ENCODE measurements at places on chromosomes 6 and 20.

DNA sequence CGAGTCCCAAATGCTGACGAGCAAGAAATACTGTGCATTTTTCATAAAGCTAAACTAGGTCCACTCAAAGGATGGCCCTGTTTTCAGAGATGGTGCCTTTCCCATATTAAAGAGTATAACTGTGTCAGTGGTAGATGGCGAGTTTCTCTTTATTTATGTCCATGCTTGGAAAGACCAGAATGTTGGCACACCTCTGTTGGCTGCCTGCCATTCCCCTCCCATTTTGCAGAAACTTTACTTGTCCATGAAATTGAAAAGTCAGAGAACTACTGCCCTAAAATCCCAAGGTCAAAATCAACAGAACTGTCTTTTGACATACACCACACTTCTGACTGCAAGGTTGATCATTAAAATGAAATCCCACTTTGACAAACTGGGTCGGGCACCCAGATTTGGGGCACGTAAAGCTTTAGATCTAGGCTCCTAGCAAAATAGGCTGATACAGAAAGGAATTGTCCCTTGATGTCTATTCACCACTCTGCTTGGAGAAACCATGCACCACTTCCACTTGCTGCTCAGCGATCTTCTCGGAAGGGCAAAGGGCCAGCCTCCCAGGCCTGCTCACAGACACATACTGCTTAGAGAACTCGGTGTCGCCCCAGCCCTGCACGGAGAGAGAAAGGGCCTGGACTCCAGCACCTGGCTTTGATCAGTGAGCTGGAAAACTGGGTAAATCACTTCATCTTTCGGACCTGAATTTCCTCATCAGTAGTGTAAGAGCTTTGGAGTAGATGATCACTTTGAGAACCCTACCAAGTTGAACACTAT, 130.0 kb downstream of the AGPAT4 start:
- no peak for DNase-seq

GRCh38 chr6:111952821-111953540, 79.7 kb upstream of the FYN start:
- DNase-seq = no peak

DNA sequence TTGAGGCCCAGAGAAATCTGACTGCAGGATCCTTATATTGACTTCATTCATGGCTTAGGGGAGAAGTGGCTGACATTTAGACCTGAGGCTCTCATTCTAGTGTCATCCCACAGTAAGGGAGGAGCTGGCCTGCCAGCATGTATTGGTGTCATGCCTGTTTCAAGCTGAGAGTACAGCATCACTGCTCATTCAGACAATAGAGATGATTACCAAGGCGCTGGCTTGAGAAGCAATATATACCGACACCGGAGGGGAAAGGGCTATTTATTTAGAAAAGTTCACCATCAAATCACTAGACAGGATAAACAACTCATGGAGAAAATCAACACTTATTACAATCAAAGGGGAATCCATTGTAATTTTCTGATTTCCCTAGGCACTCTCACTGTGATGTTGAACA, 84.4 kb upstream of the HDAC2 start:
- no peak for DNase-seq

DNA sequence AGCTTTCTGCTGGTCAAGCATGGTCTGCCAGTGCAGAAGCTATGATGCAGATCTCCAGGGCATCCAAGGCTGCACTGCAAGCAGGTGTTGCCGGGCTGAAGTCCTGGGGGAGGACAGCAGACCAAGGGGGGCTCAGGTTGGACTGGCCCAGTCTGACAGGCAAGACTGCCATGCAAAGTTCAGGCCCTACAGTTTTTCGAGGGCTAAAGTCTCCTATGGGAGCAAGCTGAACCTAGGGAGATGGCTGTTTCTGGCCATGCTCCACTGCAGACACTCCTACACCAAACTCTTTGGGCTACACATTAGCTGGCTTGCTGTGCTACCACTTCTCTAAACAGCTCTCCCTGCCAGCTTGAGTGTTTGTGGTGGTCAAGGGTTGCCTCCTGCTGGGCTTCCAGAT, 130.0 kb upstream of the SYNCRIP start:
- DNase-seq = no peak

- no peak for DNase-seq
These were observed 14.4 kb downstream of the SNPH start for GRCh38 chr20:1280195-1281102.

- DNase-seq = no peak
These were observed 242.6 kb downstream of the DOK5 start for GRCh38 chr20:54717983-54718382.

DNA sequence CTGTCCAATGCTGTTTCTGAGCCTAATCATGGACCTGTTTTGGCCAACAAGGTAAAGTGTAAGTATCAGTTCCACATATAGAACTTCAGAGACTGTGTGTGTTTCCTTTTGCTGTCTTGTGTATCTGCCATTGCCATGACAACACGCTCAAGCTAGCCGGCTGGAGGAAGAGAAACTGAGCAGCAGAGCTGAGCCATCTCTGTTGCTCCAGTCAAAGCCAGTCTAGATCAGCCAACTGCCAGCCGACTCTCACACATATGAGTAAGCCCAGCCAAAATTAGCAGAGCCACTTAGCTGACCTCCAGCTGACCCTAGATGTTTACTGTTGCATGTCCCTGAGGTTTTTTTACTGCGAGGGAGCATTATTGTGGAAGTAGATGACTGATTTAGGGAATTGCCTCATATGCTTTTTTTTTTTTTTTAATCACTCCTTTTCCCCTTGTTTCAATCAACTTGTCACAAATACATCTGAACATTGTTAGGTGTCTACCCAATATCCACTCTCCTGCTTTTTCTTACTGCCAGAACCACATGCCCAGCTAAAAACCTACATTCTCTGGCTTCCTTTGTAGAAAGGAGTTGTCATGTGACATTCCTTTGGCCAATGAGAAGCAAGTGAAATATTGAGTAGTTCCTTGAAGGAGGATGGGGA, 304.3 kb upstream of the SUPT3H start:
- DNase-seq = no peak

DNA sequence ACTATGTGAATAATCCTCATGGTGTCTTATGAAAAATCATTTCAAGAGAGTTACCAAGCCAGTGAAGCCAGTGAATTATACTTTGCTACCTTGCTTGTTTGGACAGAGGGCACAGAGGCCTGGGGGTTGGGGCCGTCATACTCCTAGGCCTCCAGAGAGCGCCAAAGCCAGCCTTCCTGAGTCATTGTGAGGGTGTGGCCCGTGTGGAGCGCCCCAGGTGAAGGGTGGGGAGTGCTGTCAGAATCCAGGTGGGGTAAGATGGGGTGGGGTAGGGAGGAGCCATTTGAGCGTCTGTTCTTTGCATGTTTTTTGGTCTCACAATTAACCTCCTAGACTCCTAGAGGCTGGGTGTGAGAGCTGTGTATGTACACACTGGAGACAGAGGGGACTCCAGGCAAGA, 71.1 kb downstream of the PERP start:
- no peak for DNase-seq

- DNase-seq = no peak
These were observed 107.7 kb upstream of the JAG1 start for GRCh38 chr20:10781526-10781925.

DNA sequence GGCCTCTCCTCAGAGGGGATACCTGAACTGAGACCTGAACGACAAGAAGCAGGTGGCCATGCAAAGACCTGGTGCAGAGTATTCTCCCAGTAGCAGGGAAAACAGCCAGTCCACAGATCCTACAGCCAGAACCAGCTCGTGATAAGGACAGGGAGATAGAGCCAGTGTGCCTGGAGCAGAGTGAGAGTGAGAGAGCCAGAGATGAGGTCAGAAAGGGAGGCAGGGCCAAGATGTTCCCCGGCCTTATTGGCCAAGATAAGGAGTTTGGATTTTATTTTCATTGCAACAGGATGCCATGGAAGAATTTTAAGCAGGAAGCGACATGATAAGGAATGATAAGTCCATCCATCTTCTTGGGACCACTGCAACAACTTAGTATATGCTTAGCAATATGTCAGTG, 111.8 kb downstream of the UBE3D start:
- no peak for DNase-seq

DNA sequence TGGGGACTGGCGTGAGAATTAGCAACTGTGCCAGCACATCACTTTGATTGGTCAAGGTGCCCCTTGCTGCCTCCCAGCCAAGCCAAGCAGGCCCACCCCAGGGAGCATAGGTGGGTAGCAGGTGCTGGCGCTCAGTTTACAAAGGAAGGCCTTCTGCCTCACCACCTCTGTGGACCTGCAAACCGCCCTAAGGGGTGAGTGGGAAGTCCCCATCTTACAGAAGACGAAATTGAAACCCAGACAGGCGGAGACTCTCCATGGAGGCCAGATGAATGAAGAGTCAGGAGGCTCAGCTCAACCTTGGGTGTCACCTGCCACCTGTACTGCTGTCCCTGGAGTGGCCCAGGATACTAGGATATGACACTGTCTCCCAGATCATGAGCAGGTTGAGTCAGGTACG, 21.5 kb upstream of the MAS1L start:
- DNase-seq = no peak

GRCh38 chr6:16783952-16784565, 22.8 kb upstream of the ATXN1 start:
- no peak for DNase-seq

- DNase-seq = no peak
These were observed 6.8 kb upstream of the ADTRP start for GRCh38 chr6:11785415-11785773.

DNA sequence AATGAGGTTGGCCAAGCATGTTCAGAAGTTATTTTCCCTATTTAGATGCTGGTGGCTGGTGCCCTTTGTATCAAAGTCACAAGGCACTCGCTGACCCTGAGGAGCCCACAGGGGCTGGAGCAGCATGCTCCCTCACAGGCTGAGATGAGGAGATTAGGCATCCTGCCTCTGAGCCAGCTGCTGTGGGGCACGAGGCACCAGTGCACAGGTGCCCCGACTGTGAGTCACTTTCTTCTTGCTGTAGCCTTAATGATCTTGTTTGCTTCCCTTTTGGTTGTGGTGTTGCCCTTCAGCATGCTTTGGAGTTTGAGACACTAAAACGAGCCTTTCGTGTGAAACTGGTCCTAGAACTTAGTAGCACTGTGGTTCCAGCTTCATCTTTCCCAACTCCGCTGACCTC, 4.3 kb downstream of the PSMG4 start:
- no peak for DNase-seq

GRCh38 chr6:47132724-47133123, 90.6 kb upstream of the ADGRF1 start:
- no peak for DNase-seq

GRCh38 chr6:39452306-39453145, 130.0 kb upstream of the KCNK16 start:
- DNase-seq = no peak

DNA sequence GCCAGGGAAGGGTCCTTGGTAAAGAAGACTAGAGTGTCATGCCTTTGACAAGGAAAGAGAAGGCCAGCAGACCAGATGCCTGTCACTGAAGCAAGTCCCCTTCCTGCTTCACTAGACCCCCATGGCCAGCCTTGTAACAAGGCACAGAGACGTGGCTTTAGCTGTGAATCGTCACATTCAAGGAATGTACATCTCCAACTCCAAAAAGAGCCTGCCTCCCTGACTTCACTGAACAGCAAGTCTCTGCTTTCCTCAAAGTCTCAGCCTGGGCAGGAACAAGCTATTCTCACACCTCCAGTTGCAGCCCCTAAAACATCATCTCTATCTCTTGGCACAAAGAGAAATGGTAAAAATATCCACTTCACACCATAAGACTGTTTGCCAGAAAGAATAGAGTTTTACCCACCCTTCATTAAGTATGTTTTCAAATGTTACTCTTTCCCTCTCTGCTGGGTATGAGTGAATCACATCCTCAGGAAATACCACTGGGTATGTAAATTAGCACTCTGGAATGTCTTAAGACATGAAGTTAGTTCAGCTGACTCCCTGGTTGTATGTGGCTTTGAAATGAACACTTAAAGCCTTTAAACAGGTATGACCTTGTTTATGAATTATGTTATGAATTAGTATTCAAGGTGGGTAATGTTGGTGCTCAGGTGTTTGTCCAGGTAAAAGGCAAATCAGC, 46.4 kb upstream of the NT5E start:
- no peak for DNase-seq

DNA sequence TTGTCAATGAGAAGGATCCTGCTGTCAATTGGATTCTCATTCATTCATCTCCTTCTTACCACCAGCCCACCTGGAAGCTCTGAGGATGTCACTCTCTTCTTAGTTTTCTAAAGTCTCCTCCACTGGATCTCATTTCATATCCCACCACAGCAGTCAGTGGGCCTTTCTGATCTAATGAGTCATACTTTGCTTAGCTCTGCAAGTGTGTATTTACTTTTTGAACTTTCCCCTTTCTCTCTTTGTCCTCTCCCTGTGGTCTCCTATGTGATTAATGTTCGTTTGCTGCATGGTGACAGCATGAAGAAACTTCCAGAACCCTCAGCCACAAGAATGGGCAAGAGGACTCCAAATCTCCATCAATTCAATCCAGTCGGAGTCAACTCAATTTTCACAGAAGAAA, 63.6 kb upstream of the SYNDIG1 start:
- DNase-seq = no peak

DNA sequence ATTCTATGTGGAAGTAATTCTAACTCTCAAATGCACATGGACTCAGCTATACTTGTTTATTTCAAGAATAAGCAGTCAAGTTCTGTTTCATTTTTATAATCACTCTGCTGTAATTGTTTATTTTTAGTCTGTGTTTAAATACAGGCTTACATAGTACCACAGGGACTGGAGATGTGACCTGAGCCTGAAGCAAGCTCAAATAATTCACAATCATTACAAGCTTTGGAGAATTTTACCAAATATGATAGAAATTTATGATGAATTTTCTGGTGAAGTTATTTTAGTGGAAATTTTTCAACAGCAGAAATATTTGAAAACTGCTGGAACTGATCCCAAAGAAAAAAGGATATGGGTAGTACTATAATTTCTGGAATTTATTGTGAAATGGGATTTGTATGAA, 41.6 kb upstream of the DSE start:
- no peak for DNase-seq

GRCh38 chr6:109606359-109606758, 84.6 kb downstream of the AK9 start:
- no peak for DNase-seq

GRCh38 chr6:84912472-84913322, 148.3 kb upstream of the TBX18 start:
- no peak for DNase-seq

- no peak for DNase-seq
These were observed 474.1 kb upstream of the BTBD3 start for GRCh38 chr20:11443382-11444119.

DNA sequence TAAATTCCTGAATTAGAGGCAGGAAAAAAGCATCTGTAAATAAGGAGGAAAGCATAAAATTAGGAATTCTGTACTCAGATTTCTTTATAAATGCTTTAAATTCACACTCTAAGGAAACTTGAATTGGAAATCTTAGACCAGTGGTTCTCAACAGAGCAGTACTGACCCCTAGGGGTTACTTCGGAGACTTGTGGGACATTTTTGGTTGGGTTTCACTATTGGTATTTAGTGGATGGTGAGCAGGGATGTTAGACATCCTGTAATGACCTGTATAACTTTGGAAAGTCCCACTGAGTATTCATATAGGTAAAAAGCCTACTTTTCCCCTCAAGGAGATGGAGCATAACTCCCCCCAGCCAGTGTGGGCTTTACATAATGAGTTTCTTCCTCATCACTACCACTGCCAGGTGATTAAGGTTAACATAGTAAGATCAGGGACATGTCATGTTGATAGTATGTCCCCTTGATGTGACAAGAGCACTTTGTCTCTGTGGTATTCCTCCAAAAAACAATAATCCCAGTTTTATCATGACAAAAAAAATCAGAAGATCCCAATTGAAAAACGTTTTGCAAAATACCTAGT, 31.0 kb downstream of the GLO1 start:
- no peak for DNase-seq

GRCh38 chr20:5722927-5723326, 27.3 kb upstream of the SHLD1 start:
- DNase-seq = no peak
